ENCODE measurements at places on chromosomes 7 and 10.

GRCh38 chr7:36147361-36147760 lies 5.7 kb upstream of the EEPD1 start:
- no peak for DNase-seq

DNA sequence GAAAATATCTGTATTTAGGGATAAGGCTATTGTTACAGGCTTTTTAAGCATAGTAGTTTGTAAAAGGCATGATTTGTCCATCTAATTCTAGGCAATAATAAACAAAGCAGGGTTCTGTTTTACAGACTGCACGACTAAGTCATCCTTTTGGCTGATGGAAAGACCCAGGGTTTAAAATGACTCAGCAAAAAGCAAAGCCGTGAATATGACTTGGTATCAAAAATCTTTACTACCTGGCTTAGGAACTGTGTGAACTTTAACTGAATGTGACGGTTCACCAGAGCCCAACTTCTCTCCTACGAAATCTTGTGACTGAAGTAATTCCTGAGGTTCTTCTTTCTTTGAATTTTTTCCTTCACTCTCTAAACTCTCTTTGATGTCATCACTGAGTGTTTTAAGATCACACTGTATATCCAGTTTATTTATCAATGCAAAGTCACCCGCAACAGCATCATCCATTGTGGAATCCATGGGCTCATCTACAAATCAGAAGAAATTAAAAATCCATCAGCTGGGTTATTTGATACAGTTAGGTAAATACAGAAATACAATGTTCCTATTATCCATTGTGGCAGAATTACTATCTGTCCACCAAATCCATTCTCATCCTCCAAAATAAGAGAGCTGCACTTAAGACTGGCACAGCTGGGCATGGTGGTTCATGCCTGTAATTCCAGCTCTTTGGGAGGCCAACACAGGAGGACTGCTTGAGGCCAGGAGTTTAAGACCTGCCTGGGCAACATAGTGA lies 17.0 kb downstream of the ATE1 start:
- DNase-seq, result no peak

DNA sequence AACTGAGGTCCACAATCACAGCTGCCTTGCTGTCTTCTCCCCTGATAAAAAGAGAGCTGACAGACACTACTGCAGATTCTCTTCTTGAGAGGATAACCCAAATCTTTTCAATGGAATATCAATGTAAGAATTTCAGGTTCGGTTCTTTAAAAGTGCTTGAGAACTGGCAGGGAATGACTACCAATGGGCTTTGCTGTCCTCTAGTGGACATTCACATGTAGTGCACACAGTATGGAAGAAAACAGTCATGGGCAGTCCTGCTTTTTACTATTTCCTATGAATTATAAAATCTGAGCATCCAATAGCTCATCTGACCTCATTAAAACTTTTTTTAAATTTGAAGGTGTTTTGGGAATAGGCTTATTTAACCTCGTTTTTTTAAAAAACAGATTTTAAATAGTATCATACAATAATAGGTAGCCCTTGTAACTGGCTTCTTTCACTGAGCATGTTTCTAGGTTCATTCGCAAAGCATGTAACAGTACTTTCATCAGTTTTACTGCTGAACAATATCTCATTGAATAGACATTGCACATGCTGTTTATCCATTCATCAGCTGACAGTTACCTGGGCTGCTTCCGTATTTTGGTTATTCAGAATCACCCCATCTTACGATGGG lies 18.3 kb downstream of the FZD9 start:
- peak; percentile 35 for DNase-seq

DNA sequence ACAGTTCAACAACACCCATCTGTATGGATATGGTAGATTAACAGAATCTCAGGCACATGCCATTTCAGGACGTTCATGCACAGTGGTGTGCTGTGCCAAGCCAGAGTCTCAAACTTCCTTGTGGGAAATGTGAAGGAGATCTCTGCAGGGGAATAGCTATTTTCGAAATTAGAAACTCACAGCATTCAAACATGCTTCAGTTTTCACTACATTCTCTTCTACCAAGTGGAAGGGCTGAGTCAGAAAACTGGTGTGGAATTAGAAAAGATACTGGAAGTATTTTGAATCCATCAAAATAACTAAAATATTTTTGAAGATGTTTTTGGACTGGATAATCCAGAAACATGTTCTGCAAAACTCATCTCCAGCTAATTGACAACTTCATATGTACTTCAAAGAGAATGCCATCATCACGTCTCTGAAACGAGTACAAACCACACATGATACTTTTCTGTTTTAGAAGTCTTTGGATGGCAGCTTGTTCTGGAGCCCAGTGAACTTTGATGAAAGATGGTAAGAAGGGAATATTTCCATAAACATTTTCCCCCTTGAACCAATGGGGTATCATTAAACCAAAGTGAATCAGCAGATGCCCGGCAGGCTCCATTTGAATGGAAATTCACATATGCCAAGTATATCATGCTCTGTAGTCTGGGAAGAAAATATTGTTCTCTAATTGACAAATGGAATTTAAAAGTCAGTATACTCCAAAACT lies 616.3 kb upstream of the IGFBP3 start:
- no peak for DNase-seq

GRCh38 chr10:114662646-114663217 lies 4.7 kb upstream of the ABLIM1 start:
- no peak for DNase-seq

GRCh38 chr7:1846331-1847065 lies 176.4 kb downstream of the ELFN1 start:
- no peak for DNase-seq

- DNase-seq, result no peak
Measured at GRCh38 chr7:96691702-96692101, 17.9 kb downstream of the SEM1 start.

- DNase-seq, result no peak
Measured at GRCh38 chr10:129774082-129774735, 189.9 kb downstream of the EBF3 start.

DNA sequence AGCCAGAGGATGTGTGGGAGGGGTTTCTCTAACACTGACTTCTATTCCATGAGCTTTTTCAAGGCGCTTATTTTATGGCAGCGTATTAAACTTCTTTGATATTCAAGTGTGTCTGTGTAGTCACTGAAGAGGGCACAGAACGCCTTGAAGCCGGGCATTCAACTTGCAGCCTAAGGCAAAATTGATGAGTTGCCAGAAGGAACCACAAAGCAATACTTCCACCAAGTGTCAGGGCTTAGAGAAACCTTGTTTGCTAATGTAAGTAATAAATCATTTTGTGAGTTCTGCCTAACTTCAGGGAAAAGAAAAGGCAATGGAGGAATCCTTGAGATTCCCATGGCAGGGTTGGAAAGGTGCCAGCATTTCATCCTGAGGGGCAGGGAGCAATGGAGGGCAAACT lies 163.8 kb downstream of the LCOR start:
- no peak for DNase-seq

DNA sequence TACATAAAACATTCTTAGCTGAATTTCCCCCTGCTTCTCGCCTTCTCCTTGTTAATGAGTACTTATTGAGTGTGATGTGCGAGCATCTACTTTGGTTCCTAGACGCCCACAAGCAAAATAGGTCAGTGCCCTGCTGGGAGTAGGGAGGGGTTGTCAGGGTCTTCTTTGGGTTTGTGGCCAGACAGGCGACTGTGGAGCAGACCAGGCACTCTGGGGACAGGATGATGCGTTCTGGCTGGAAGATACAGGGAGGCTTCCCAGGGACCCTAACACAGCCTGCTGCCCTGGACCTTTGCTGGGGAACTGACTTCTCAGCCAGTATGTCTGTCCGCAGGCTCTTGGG lies 227.2 kb downstream of the CUX1 start:
- DNase-seq, result no peak

DNA sequence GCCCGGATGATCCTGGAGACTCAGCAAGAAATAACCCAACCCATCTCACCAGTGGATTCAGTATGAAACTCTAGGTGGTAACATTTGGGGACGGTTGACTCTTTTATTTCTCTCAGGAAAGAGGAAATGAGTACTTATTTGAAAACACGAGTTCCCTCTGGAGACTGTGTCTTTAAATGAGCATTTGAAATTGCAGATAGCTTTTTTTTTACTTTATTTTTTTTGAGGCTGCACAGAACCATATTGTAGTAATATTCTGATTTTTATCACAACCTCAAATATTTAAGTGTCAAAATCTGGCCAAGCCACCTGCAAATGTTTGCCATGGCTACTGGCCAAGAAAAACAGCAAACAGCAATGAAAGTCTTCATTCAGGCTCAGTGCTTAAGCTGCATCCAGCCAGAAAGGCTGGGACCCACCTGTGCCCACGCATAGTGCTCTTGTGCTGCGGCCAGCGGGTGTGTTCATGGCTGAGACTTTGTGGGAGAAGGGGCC lies 160.8 kb downstream of the CREB5 start:
- peak; percentile 64 for DNase-seq

DNA sequence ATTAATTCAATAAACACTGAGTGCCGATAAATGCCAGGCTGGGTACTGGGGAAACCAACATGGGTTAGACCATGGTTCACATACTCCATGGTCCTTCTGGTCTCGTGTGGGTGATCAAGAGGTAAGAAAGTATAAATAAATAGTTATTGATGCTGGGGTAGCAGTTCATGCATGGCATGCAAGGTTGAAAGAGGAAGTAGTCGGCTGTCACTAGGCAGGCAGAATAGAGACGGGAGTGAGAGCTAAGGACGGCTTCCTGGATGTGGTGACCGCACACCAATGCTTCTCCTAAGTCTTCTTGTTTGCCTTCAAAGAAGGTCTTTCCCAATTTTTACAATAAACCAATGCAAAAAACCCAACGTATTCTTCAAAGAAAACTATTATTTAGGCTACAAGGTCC lies 208.6 kb downstream of the ADAM12 start:
- no peak for DNase-seq

GRCh38 chr10:112715581-112715980 lies 234.5 kb upstream of the TCF7L2 start:
- no peak for DNase-seq

DNA sequence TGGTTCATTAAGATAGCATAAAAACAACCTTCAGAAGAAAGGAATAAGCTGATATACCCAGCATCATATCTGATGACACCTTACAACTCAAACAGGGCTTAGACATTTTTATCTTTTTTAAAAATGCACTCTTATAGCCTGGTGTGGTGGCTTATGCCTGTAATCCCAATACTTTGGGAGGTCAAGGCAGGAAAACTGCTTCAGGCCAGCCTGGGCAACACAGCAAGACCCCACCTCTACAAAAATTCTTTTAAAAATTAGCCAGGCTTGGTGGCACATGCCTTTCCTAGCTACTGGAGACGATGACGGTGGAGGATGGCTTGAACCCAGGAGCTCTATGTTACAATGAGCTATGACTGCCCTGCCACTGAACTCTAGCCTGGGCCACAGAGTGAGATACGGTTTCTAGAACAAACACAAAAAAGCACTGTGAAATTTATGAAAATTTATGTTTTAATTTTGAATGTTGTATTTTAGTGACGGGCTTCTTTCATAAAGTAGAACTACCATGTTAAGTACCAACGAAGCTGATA lies 12.3 kb upstream of the KMT2E start:
- no peak for DNase-seq

DNA sequence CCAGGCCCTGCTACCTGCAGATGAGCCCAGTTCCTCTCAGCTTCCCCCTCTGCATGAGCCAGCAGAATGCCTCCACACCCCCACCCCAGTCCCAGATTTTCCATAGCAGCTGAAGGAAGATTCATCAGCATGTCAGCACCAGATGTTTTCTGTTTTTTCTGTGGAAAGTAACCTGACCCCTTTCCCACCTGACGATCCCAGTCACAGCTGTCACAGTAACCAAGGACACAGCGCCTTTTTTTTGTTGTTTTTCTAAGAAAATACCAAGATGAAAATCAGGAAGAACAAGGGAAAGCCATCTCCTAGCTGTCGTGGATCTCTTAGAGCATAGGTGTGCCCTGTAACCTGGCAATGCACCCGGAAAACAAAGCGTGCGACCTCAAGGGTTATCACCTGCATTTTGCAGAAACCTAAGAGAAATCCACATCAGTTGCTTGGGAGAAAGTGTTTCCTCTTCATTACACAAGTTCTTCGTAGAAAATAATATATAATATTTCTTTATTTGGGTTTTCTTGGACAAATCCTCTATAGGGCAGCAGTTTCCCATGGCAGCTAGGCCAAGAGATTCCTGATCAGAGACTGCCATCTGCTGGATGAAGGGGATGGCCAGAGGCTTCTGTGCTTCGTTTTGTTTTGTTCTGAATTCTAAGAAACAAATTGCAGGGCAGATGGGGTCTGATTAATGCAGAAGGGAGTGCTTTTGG lies 401.9 kb downstream of the TNS3 start:
- peak; percentile 39 for DNase-seq

- no peak for DNase-seq
Measured at GRCh38 chr7:51024867-51025266, 242.2 kb upstream of the GRB10 start.

DNA sequence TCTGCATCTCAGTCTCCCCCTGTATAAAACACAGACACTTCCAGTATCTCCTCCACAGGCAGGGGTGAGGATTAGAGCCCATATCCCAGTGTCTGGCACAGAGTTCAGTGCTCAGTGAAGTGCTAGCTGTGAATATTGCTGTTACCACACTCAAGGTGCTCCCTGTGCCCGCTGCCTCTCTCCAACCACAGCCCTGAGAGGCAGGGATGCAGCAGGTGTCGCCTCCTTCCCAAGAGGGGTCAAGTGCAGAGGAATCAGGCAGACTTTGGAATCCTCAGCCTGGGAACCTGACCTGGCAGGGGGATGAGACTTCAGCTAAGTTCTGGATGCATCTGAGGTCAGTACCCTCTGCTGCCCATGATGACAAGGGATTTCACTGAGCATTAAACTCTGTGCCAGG lies 163.1 kb downstream of the GFRA1 start:
- DNase-seq, result no peak

DNA sequence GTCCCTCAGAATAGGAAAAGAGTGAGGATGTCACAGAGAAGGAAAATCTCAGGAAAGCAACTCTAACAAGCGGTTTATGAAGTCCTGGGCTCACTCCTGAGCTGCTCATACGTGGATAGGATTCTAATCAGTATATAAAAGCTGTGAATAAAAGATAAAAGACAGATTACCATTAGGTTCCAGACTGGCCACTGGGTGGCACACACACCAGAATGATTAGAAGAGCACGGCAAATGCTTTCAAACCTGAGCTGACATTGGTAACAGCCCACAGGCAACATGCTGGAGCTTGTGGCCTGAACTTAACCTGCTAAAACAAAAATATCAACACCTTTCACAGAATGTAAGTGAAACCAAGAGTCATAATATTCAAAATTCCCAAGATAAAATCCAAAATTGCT lies 370.8 kb downstream of the GRID1 start:
- no peak for DNase-seq

- DNase-seq, result no peak
Measured at GRCh38 chr7:17311952-17312351, 13.5 kb downstream of the AHR start.

- no peak for DNase-seq
Measured at GRCh38 chr10:21929070-21929469, 74.5 kb downstream of the DNAJC1 start.

GRCh38 chr7:107622429-107622828 lies 38.2 kb upstream of the SLC26A4 start:
- no peak for DNase-seq

DNA sequence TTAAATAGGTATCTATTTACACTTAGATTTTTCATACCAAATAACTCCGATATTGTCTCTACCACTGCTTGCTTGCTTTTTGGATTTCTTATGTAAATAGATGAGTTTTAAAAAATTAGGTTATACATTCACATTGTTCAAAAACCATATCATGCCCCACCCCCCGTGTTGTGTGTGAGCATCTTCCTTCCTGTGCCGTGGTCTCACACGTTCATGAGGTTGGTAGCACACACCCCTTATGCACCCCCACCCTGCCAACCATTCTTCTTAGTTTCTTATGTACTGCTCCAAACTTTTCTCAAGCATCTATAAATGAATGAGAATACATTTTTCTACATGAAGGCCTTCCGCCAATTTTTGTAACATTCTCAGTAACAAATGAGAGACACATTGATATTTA lies 115.6 kb downstream of the FANK1 start:
- DNase-seq, result no peak

All from NCI-H1930 (cell line).